8988T (cell line): ENCODE measurements at places on chromosomes 11 and 22.

GRCh38 chr11:128324531-128325141, 262.7 kb downstream of the ETS1 start:
- no peak for DNase-seq

DNA sequence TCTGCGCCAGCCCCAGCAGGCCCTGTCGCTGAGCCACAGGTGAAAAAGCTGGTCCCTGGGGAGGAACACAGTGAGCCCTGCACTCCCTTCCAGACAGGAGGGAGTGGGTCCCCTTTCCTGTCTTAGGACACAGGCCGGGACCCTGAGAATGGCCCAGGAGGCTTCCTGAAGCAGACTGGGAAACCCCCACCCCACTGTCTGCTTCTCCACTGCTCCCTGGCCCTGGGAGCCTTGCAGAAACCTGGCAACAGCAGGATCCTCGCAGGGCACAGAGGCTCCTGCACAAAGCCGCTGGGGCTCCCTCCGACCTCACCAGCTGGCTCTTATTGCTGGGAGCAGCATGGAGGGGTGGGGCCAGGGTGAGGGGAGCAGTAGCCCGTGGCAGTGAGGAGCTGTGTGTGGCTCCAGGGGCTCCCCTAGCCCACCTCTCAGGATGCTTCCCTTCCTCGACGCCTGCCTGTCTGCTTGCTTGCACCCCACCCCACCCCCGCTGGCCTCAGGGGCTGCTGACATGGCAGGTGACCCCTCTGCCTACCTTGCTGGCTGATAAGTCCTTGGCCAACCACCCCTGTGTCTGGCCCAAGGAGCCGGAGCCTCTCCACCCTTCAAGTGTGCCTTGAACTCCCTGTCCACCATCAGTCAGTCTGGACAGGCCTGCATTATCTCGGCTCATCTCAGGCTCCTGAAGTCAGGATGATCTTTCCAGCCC, 72.1 kb upstream of the KCNQ1OT1 start:
- DNase-seq, result no peak

- no peak for DNase-seq
Observed at GRCh38 chr22:43749473-43749872, 62.6 kb downstream of the EFCAB6 start.

DNA sequence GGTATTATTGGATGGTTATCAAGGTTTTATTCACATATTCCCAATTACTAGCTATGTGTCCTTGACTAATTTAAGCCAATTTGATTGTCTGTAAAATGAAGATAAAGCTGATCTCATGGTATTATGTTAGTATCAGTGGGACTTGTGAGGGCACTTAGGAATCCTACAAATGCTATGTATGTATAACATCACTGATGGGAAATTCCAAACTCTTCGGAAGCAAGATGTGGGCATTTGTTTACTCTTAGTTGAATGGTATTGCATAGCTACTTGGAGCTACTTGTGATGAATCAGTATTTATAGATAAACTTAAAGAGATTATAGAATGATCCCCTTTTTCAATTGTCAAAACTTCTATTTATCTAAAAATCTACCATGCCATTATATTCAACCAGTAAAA, 239.9 kb downstream of the CNTN5 start:
- DNase-seq, result no peak

DNA sequence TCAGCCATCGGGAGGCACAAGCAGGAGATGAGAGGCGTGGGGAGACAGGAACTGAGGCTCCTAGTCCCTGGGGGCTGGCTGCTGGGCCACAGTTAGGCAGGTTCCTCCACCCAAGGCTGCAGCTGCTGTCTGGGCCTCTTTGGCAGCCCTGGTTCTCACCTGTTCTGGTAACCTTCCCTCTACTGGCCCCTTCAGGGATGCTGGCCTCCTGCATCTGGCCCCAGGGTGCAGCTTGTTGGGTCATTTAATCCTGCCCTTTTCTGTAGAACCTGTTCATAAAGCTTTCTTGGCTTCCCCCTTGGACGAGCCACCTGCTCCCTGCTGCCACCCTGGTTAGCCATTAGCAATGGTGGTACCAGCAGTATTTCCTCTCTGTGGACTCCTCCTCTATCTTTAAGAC, 5.5 kb downstream of the USH1C start:
- DNase-seq, result no peak

DNA sequence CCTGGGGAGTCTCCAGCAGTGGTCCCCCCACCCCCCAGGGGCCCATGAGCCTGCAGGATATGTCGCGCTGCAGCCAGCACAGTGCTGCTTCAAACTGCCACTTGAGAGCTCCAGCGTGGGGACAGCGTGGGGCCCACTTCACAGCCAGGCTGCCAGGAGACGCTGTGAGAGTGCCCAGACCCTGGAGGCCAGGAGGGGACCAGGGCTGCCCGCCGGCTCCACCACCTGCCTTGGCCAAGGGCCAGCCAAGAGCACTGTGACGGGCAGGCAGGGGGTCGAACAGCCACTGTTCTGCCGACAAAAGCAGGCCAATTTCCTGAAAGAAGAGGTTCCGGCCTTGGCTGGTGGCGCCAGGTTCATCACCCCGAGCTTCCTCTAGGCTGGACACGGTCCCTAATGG, 60.2 kb downstream of the FLRT1 start:
- DNase-seq, result no peak

GRCh38 chr22:49979587-49980264, 19.2 kb downstream of the PIM3 start:
- peak; percentile 41 for DNase-seq

GRCh38 chr22:31292236-31292989, at the start of gene PIK3IP1:
PIK3IP1 (minus strand) TSS chr22:31292488; CDS start chr22:31292344, 144 bp downstream.
- DNase-seq, result peak; percentile 69

DNA sequence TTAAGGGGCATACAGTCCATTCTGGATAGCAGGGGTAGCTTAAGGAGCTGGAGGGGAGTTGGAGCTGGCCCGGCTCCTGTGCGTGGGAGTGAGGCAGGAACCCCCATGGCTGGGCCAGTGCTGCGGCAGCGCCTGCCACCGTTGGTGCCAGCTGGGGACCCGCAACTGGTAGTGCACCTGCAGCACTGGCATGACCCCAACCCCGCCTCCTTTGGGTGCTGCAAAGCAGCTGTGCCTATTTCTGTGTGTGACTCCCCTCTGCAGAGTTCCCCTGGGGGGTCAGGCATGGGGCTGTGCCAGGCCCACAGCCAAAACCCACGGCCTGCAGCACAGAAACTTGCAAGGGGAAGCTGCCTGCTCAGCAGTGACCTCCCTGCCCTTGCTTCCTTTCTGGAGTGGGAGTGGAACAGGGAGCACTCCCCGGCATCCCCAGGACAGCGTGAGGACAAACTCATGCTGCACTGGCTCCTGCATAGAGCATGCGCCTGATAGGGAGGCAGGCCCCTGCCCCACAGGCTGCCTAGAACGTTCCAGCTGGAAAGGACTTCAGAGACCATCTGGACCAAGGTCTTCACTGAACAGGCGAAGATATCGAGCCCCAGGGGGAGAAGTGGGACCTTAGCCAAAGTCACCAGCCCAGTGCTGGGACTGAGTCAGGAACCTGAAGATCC, 26.2 kb upstream of the RAB1B start:
- DNase-seq, result no peak

GRCh38 chr11:35750315-35750714, 87.7 kb downstream of the TRIM44 start:
- DNase-seq, result no peak

GRCh38 chr11:12206529-12206928, 96.1 kb downstream of the MICAL2 start:
- no peak for DNase-seq

GRCh38 chr11:125210066-125210465, 45.5 kb downstream of the PKNOX2 start:
- DNase-seq, result no peak

DNA sequence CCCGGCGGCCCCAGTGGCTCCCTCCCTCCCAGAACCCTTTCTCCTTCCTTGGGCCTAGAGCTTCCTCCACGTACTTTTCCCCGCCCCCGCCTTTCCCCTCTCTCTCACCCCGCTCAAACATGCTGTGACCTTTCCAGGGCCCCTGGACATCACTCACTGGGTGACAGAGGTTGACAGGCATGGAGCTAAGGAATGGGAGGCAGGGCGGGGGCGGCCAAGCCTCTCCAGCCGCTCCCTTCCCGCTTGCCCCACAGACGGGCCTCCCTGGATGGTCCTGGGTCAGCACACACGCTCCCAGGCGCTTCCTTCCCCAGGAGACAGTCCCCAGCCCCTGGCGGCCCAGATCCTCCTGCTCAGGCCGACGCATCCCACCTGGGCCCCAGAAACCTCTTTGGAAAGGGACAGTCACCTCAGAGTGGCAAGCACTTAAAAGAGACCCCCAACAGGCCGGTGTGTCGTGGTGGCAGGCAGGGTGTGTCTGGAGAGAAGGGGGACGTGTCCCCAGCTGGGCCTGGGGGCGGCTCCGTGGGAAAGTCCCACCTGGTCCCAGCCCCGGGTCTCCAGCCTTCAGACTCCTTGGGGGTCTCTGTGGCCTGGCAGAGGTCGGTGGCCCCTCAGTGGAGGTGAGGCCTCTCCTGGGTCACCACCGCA, 8.8 kb downstream of the H19 start:
- DNase-seq, result no peak

DNA sequence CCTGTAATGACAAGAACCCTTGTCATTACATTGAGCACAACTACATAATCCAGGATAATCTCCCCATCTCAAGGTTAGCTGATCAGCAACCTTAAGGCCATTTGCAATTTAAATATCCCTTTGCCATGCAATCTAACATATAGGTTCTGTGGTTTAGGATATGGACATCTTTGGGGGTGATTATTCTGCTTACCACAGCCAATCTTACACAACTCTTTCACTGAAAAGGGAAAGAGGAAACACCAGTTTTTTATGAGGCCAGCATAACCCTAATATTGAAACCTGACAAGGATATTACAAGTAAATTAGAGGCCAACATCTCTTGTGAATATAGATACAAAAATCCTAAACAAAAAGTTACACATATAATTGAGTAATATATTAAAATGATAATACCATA, 78.5 kb downstream of the CYP2R1 start:
- no peak for DNase-seq

DNA sequence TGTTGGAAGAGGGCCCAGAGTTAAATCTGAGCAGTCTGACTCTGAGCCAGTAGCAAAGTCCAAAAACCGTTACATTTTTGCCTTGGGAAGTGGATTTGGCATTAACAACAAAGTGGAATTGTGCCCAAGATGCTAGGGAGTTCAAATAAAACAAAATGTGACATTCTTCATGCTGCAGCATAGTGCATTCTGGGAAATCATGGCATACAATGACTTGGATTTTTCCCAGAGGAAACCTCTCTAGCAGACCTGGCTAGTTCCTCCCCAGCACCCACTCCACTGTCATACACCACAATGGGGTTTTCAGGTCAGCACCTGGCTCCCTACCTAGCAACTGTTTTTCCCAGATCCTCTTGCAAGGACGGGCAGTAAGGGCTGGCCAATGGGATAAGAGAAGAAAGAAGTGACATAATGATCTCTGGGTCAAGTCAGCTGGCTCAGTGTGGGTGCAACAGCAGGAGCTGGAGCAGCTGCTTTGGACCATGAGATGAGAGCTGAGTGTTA, 24.8 kb upstream of the CYB5R3 start:
- no peak for DNase-seq

DNA sequence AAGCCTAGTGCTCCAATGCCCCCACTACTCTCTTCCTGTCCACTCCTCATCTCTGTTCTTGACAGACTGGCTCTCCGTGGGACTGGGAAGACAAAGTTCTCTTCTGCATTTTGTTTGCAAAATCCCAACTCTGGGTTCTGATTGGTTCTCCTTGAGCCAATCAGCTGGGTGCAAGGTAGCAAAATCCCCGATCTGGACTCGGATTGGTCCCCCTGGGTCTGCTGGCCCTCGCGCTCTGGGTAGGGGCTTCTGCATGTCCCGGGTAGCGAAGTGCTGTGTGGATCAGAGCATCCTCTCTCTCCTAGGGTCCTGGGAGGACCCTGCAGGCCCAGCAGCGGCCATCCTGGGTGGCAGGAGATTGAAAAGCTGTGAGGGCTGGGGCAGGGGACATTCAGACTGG, 22.3 kb upstream of the A4GALT start:
- DNase-seq, result no peak

DNA sequence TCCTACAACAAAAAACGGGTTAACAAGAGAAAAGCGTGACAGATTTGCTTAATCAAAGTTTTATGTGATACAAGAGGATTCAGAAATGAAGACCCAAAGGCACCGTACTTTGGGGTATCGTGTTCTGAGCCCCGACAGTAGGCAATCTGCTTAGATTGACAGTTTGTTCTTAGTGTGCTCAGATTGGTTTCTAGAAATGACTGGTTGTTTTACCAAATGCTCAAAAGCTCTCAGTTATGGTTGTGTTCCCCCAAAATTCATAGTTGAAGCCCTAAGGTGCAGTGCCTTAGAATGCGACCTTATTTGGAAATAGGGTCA, 102.7 kb downstream of the RASSF10 start:
- no peak for DNase-seq

DNA sequence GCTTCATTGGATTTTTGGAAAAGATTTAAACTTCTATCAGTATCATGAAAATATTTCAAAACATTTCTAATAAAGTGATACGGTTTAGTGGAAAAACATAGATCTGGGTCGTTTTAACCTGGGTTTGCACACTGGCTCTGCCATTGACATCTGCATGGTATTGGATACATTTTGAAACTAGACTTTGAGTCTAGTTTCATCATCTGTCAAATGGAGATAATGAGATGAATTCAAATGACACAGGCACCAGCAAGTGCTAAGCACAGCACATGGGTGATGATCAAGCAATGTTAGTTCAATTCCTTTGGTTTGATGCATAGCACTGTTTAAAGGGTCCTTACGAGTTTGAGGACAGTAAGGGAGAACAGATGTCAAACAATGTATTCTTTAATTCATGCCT, 819.0 kb upstream of the CCDC90B start:
- no peak for DNase-seq

- no peak for DNase-seq
Observed at GRCh38 chr22:35488513-35488912, 52.1 kb upstream of the RASD2 start.

DNA sequence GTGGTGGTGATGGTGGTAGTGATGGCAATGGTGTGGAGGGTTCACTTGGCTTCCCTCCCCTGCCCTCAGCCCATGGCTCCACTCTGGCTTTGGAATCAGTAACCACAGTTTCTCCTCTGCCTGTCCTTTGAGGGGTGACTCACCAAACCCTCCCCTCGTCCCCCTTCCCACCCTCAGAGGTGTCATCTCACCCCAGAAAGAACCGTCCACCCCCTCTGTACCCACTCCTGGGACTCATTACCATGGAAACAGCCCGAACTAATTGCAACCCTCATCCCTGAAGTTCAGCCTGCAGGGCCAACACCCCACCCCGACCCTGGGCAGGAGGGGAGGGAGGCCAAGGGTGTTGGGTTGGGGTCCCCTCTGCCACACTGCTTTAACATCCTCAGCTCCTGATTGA, 26.6 kb downstream of the PHLDB1 start:
- DNase-seq, result no peak

DNA sequence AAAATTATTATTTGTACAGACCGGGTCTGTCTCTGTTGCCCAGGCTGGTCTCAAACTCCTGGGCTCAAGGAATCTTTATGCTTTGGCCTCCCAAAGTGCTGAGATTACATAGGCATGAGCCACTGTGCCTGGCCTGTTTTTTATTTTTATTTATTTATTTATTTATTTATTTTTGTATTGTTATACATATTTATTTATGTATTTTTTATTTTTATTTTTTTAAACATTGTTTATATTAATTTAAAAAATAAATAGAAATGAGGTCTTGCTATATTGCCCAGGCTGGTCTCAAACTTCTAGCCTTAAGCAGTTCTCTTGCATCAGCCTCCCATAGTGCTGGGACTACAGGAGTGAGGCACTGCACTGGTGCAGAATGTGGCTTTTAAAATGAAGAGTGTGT, 47.0 kb downstream of the SWAP70 start:
- no peak for DNase-seq
